Stimulated activated CD4-positive, alpha-beta T cell treated with anti-CD3 and anti-CD28 coated beads, Interleukin-4, amount 100 ng/mL, for 4 hours (primary cell): ENCODE measurements at places on chromosomes 3 and 15.

DNA sequence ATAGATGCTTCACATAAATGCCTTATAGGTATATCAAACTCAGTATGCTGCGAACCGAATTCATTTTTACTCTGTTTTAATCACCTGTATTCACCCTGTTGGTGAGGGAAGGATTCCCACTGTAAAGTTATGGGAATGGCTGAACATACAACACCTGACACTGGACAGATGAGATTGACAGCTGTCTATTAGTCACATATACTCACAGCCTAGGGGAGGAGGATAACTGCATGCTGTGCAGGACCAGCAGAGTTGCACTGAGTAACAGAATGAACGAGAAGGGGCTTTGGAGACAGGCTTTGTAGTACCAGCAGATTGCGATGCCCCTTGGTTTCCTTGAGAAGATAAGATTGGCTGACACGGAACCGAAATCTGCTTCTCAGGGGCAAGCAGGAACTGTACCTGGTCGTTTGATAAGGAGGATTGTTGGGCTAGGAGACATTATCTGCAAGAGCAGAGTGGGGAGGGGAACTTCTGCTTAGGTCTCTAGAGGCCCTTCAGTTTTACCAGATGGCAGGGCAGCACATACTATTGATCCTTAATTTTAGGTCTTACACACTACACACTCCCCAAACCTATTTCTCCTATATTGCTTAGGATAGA lies 43.5 kb upstream of the SLC22A13 start:
- DNase-seq: no peak

GRCh38 chr3:106379251-106379750 lies 510.5 kb upstream of the CBLB start:
- DNase-seq: no peak

- no peak for DNase-seq
Observed at GRCh38 chr3:22704166-22704565, 499.0 kb upstream of the UBE2E2 start.

GRCh38 chr15:32774022-32774421 lies 56.2 kb downstream of the GREM1 start:
- DNase-seq: no peak

DNA sequence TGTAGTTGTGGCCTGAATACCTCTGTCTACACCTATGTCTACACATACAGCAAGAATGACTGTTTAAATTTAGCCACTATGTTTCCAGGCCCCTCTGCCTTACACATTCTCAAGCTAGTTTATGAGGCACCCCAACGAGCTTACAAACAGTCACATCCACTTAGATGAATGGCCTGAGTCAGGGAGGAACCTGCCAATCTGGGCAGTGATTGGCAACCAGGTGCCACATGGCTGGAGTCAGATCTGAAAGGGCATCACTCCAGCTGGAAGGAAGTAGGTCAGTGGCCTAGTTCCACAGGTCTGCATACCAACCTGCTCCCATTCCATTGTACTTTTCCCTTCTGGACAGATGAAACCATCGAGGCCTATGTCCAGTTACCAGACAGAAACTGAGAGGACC lies 136.3 kb downstream of the FOXP1 start:
- no peak for DNase-seq

DNA sequence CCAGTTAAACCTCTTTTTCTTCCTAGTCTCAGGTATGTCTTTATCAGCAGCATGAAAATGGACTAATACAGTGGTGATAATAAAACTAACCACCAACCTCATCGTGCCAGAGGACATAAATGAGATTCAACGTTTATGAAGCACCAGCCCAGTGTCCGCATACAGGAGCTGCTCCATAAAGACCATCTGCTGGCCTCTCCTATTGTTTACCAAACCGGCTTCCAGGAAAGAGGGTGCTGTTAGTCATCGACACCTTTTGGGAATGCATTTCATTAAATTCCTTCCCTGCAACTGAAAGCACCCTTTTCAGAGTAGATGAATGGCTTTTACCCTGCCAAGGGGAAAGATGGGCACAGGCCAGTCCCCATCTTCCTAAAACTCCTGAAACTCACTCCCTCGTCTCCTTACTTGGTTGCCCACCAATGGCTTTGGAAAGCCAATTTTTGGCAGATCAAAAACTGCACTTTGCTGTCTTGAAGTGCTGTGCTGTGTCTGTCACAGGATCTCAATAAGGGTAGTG lies 122.1 kb downstream of the AQP9 start:
- DNase-seq: no peak

GRCh38 chr3:77563012-77563411 lies 523.1 kb downstream of the ROBO2 start:
- no peak for DNase-seq

DNA sequence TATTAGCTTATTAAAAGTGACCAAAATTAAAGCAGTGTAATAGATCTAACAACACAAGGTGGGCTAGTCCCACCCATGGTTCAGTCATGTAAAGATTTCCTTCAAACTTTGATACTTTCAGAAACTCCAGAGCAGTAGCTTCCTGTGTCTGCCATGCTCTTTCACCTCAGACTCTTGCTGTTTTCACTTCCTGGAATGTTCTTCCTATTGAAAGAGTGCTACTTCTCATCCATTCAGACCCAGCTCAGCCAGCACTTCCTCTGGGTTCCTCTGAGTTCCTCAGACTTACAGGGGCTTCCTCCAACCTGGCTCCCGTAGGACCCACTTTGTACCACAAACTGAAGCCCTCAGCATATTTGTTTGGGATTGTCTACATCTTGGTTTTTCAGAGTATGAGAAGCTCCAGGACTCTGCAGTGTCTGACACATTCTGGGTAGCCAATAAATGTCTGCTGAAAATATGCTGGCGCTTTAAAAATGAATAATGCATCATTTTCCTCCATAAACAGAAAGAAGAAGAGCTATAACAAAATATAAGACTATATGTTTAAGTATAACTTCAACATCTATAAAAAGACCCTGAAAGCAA lies 18.0 kb downstream of the NCEH1 start:
- no peak for DNase-seq

DNA sequence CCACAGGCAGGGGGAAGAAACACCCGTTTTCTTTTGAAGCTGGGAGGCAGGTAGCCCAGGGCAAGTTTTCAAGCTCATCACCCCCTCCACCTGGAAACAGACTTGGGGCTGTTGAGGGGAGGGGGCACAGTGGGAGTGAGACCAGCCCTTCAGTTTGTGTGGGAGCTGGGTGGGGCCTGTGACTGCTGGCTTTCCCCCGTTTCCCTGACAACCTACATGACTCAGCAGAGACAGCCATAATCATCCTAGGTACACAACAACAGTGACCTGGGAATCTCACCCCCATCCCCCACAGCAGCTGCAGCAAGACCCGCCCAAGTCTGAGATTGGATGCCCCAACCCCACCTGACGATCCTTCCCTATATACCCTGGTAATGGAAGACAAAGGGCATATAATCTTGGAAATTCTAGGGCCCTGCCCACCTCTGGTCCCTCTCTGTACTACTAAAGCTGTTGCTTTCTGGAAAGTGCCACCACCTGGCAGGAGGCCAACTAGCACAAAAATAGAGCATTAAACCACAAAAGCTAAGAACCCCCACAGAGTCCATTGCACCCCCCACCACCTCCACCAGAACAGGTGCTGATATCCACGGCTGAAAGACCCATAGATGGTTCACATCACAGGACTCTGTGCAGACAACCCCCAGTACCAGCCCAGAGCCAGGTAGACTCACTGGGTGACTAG lies 422.2 kb upstream of the SGO1 start:
- DNase-seq: no peak

- DNase-seq: no peak
Observed at GRCh38 chr15:38961931-38962330, 397.3 kb upstream of the RASGRP1 start.

DNA sequence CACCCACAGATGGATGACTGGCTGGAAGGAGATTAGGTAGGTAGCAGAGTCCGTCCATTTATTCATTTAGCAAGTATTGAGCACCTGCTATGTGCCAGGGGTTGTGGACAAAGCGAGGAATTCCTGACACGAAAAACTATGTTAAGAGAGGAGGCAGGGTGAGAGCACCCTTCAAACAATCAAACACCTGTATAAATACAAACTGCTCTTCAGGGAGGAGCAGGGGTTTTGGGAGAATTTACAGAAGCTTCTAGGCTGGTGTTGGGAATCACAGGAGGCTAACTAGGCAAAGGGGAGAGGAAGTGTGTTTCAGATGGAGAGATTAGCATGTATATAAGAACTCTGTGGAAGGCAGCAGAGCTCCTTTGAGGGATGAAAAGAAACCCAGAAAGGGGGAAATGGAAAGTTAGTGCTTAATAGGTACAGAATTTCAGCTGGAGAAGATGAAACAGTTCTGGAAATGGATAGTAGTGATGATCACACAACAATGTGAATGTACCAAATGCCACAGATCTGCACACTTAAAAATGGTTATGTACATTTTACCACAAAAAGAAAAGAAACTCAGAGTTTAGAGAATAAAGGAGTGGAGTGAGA lies 805 bp upstream of the SEC22C start:
- DNase-seq: no peak

GRCh38 chr3:71821116-71821515 lies 36.2 kb upstream of the PROK2 start:
- no peak for DNase-seq

DNA sequence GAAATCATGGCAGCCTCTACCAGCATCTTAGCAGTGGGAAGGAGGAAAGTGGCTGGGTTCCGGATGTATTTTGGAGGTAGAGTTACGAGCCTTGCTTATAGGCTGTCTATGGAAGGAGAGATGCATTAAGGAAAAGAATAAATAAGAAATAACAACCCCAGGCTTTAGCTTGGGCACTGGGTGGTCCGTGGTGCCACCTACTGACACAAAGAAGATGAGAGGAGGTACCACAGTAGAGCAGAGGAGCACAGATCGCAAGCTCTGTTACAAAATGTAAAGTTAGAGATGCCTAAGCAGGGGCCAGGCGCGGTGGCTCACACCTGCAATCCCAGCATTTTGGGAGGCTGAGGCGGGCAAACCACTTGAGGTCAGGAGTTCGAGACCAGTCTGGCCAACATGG lies 74.8 kb downstream of the TMEM39A start:
- no peak for DNase-seq

DNA sequence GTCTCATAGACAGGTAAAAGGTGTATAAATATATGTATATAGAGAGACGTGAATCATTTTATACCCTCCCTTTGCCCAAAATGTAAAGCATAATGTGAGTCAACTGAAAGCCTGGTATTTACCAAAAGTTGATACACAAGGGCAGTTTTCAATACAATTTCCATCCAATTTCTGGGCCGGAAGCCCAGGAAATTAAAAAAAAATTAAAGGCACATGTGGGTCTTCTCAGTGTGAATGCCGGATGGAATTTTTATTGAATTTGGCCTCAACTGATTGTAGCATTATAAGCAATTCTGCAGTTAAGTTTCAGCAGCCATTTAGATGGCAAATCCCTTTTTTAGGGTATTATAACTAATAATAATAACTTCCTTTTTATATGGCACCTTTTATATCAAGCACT lies 3.3 kb upstream of the CNTN3 start:
- DNase-seq: no peak

GRCh38 chr15:63250312-63250965 lies 27.0 kb upstream of the APH1B start:
- no peak for DNase-seq

- no peak for DNase-seq
Observed at GRCh38 chr15:76871930-76872329, 33.2 kb downstream of the SCAPER start.

DNA sequence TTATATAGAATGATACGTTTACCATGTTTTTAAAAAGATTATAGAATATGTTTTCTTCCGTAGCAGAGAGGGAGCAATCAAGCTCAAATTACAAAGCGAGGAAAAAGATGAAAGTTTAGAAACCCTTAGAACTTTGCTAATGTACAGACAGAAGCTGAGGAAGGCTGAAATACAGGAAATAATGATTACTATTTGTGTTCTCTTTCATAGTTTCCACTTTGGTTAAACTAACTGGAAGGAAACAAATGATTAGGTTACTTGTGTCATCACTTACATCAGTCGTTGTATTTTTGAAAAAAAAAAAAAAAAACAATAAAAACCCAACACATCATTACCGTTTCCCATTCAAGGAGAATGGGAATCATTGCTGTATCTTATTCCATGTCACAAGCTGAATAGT lies 337.8 kb upstream of the CBLB start:
- no peak for DNase-seq

DNA sequence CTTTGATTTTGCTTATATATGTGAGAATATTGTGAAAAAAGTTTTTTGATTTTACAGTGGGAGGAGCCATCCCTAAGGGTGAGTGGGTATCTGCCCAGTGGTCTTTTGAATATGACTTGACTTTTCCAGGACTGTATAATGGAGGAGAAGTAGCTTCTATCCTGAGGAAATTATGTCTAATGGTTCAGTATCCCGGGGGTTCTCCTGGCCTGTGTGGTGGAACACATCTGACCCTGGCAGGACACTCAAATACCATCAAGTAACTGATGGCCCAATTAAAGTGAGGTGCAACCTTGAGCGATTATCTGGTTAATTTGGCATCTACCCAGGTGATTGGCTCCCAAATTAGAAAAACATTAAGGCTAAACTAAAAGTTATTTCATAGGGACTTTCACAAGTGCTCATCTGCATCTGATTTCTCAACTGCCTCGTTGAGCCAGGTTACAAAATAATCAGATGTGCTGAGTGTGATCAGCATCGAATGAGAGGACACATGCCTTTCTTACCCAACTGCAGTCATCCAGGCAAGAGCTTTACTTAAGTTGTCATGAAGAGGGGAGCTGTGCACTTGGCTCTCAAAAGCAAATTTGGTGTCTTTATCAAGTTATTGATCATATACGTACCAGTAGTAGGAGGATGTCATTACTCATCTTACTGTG lies 201.4 kb downstream of the IL5RA start:
- no peak for DNase-seq

DNA sequence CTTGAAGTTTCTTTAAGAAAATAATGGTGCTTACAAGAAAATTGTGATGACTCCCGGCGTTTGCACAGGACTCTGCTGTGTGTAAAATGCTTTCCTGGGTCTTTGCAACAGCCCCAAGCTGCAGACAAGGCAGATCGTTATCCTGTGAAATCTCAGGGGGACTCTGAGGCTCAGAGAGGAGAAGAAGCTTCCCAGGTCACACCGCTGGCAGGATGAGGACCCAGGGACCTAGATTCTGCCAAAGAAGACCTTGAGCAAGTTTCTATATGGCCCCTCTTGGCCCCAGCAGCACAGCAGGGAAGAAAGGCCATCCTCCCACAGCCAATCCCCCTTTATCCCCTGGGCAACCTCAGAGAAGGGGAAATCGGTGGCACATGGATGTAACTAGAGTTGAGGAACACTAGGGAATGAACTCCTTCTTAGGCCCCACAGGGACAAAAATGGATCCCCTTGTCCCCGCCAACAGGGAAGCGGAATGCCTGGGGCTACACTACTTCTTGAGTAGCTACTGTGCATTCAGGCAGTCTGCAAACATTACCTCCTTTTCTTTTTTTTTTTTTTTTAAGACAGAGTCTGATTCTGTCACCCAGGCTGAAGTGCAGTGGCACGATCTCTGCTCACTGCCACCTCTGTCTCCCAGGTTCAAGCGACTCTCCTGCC lies 72.8 kb downstream of the CPN2 start:
- no peak for DNase-seq

DNA sequence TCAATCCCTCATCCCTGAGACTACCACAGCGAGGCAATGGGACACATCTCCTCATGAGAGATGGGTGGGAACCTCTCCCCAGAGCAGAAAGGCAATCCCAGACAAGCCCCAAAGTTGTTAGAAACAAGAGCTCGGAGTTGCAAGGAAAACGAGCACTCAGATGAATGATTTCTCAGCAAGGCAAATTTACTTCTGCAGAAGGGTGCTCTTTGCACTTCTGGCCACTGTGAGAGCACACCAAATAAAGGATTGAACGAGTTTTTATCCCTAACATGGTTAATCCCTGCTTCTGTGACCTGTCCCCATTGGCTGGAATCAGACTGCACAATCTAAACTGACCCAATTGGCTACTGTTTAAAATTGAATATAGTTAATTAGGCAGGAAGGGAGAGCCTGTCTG lies 339.1 kb upstream of the POU1F1 start:
- no peak for DNase-seq
